ENCODE measurements at places on chromosomes 7 and 10.

GRCh38 chr7:66859794-66860645, 61.0 kb upstream of the TMEM248 start:
- DNase-seq, result peak; percentile 21

- no peak for DNase-seq
Observed at GRCh38 chr7:132919771-132920170, 162.1 kb downstream of the CHCHD3 start.

- no peak for DNase-seq
Observed at GRCh38 chr7:137804836-137805235, 41.9 kb downstream of the DGKI start.

DNA sequence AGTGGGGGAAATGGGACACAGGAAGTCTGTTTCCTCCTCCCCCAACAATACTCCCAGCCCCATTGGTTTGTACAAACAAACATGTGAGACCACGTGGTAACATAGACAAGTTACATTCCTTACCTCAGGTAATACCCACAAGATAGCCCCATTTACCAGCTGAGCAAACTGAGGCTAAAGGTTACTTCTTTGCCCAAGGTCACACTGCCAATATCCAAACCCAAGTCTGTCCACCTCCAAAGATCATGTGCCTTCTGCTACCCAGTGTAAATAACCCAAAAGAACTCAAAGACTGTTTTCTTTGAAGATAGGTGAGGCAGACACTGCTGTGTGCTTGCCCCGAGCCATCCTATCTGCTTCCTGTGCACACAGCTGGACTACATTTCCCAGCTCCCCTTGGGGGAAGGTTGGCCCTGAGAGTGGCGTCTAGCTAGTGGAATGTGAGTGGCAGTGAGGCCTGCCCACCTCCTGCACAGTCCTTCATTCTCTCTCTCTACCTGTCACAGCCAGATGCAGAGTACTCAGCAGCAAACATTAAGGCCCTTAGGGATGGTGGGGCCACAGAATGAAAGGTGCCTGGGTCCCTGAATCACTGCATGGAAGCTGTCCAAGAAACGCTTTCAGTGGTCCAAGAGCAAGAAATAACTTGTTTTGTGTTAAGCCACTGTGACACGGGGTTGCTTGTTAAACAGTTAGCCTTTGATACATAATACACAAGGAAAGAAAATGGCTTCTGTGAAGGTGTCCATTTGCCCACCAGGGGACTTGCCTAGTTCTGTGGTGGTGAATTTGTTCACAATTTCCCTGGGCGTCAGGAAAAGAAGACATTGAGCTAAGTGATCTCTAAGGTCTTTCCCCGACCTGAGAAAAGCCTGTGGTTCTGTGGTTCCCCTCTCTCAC, 257.7 kb upstream of the NFE2L3 start:
- DNase-seq, result peak; percentile 37

DNA sequence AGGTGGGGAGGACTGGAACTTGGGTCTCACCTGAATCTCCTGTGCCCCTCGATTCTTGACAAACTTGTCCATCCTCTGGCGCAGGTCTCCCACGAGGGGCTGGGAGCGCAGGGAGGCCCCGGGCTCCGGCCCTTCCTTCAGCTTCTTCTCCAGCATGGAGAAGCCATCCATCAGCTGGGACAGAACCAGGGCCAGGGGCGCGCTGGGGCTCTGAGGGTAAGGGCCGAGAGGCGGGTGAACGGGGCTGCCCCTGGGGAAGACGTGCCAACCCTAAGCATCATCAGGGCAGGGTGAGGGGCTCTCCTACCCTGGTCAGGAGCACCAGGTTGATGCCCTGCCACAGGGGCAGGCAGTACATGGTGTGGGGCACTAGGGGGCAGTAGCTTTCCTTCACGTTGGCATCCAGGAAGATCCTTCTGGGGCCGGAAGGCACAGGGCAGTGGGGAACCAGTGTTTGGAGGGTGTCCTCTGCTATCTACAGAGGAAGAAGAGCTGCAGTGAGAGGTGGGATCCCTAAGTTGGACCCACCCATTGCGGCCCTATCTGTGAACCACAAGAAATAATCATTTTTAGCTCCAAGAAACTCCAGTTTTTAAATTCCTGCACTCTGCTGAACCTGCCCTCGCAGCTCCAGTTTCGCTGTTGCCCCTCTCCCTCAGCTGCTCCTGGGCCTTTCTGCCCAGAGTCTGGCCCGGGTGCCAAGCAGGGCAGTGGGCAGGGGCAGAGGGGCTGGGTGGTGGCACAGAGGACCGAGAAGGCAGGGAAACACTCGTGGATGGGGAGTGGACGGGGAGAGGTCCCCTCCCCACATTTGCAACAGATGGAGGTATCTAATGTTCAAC, 10.8 kb upstream of the PYROXD2 start:
- peak; percentile 46 for DNase-seq

DNA sequence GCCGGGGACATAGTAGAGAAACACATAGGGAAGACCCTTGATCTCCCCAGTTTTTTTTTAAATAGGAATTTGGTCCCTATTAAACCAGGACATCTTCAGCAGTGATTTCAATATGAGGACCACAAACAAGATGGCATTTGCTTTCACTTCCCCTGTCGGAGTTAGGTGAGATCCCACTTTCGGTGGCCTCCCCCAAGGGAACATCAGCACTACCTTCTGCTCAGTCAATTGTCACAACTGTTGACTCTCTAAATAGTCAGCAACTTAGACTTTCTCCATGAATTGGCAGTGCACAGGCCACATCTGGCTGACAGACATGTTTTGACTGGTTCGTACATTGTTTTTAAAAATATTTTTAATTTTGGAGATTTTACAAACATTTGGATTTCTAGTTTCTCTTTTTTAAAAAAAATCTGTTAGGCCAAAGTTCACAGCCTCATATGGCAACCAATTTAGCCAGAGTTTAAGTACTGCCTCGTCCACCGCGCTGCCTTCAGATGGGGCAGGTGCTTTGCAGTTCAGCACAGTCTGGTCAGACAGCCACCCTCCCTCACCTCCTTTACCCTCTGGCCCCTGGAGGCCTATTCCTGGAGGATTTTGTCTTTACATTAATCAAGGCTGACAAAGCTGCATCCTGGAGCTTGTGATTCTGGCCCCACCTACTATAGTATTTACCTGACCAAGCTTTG, 139.2 kb upstream of the PRR15 start:
- no peak for DNase-seq

- no peak for DNase-seq
Observed at GRCh38 chr10:86642021-86642420, 12.3 kb upstream of the OPN4 start.

DNA sequence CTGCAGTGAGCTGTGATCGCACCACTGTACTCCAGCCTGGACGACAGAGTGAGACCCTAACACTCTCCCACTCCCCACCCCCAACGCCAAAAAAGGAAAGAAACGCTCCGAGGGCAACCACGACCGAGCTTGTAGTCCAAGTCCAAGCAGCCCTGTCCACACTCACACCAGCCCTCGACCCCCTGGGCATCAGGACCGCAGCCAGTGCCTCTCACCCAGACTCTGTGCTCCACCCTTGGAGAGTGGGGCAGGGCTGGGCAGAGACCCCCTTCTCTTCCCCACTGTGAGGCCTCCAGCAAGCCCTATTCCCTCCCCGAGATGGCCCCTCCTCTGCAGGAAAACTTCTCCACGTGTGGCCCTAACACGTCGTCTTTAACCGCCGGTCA, 82.6 kb downstream of the FOXL3 start:
- DNase-seq, result no peak

GRCh38 chr7:50994753-50995319, 212.1 kb upstream of the GRB10 start:
- DNase-seq, result no peak

GRCh38 chr10:44752451-44753441, 158.4 kb upstream of the TMEM72 start:
- DNase-seq, result no peak

- peak; percentile 97 for DNase-seq
Observed at GRCh38 chr10:99619851-99620710, at the start of gene SLC25A28. Gene SLC25A28, minus strand, starts transcription at chr10:99620439. Its CDS starts 104 bp downstream, at chr10:99620335.

- DNase-seq, result peak; percentile 72
Observed at GRCh38 chr7:100407285-100408180, 21.0 kb downstream of the ZCWPW1 start.

- no peak for DNase-seq
Observed at GRCh38 chr7:80940539-80941207, 21.8 kb upstream of the SEMA3C start.

DNA sequence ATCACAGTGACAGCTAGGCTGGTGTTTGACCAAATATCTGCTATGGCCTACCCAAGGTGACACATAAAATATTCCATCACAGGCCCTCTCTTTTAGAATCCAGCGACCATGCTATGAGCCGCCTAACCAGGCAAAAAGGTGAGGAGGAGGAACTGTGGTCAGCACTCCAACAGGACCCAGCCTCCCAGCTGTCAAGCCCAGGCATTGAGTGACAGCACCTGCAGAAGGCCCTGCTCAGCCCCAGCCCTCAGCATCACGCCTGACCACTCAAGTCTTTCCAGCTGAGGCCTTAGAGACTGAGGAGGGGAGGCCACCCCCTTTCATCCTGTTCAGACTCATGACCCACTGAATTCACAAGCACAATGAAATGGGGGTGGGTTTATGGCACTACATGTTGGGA, 43.0 kb downstream of the CXCL12 start:
- DNase-seq, result no peak

DNA sequence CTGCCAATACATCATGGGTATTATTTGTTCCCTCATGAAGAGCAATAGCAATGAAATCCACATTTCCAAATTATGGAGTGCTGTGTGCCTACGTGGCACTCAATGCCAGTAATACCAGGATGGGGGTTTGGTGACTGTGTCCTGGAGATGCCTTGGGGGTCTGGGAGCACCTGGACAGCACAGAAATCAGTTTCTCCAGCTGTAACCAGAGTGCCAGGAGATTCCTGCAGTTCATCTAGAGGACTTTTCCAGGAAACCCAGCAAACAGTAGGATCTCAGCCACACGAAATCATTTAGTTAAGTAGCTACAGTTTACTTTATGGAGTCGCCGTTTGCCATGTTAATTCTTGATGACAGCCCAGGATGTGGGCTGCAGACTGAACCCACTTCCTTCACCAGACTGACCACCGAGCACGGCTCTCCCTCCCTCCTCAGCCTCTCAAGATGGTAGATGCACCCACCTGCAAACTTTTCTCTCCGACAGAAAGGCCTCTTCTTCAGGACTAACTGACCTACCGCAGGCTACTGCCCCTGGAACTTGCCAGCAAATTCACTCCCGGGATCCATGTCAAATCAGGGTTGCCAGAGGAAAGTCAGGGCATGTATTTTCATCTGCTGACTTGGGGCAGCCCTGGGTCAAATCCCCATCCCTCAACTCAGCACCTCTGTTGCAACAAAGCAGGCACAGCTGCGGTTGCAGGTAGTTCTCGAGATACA, 30.3 kb downstream of the MKI67 start:
- no peak for DNase-seq

DNA sequence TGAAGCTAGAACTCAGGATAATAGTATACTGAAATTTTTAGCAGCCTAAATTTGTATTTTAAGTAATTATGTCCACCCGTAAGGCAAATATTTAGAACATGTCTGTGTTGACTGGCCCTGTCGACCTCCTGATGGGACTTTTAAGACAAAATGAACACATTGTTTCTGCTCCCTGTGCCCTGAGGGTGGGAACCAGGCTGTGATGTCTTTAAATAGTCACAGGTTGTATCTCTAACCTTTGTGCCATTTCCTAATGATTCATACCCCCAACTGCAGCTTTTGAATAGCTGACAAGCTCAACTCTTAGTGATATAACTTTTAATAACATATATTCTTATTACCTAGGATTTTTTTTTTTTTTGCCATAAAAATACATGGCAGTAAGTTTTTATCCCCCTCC, 494.9 kb upstream of the AKR1E2 start:
- no peak for DNase-seq

DNA sequence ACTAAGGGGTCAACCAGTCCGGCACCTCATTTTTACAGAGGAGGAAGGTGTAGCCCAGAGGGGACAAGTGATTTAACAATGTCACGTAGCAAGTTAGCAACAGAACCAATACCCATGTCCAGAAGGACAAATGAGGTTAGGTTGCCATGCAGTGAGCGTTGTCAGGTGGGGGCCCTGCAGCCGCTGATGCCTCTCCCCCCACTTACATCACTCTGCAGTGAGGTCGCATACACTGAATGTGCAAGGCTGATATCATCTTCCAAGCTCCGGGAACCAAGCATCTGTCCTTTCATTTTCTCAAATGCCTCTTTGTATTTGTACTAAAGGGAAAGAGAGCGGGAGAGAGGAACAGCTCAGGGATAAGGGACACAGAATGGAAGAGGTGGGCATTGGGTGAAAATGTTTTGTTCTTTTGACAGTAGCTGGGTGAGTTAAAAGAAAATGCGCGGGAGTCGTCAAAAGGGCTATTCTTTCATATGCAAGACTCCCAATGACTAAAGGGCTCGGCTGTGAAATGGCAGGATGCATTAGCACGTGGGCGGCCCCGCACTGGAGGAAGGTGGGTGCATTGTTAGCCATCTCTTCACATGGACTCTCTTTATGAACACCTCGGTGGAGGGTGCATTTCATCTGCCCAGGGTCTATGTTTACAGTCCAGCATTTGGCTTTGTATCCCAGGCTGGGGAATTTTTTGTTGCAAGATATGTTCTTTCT, 49.7 kb downstream of the NRAP start:
- DNase-seq, result no peak

GRCh38 chr10:82932451-82932850, 1057.5 kb downstream of the NRG3 start:
- DNase-seq, result no peak

- DNase-seq, result no peak
Observed at GRCh38 chr10:125158601-125159485, 1.5 kb downstream of the CTBP2 start.

- DNase-seq, result no peak
Observed at GRCh38 chr7:587767-588166, 68.1 kb upstream of the PDGFA start.

DNA sequence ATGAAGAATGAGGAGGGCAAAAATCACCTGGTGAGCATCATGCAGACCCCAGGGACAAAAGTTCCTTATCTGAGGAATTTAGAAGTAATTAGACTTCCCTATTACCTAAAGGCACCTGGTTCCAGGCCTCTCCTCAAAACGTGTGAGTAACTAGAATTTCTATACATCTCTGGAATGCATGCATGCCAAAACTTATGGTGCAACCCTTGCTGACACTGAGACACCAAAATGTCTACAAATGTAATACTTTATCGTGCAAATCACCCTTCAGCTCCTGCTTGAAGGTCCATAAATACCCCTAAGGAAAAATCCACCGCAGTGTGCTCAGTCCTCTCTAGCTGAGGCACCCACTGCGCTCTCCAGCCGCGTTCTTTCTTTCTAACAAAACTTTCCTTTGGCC, 84.2 kb downstream of the PAXIP1 start:
- no peak for DNase-seq

- DNase-seq, result no peak
Observed at GRCh38 chr7:116315803-116316202, 105.5 kb downstream of the TES start.

DNA sequence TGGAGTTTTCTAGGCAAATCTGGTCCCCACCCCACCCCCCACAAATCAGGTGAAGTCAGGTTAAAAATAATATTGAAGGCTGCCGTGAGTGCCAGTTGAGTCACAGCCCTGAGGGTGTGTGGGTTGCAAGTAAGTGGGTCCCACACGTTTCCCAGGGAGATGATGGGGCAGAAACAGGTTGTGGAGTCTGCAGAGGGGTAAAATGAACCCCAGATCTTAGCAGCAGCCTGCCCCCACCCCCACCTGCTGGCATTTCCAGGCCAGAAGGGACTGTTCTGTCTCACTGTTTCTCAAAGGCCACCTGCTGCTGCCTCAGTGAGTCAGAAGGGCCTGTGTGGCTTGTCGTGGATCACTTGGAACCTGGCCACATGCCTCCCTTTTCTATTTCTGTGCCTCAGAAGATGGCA, 59.8 kb upstream of the SMNDC1 start:
- DNase-seq, result no peak

GRCh38 chr10:11642566-11642965, 31.1 kb upstream of the USP6NL start:
- no peak for DNase-seq
